ENCODE measurements at places on chromosomes 1 and 21.
A peak's percentile ranks its signal among the peaks of the same experiment; 100 is the strongest.

- DNase-seq, result peak; percentile 11
Observed at GRCh38 chr1:197021716-197022115, 44.4 kb downstream of the CFHR5 start.

DNA sequence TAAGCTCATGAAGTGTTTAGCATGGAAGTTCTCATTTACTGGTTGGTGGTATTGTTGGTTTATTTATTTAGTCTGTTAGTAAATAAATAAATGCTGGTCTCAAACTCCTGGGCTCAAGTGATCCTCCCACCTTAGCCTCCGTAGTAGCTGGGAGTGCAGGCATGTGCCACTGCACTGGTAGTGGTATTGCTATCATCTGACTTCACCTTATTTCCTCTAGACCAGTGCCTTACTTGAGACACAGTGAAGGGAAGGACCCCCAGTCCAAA is 1.4 kb upstream of the SLC2A1 start:
- DNase-seq, result no peak

DNA sequence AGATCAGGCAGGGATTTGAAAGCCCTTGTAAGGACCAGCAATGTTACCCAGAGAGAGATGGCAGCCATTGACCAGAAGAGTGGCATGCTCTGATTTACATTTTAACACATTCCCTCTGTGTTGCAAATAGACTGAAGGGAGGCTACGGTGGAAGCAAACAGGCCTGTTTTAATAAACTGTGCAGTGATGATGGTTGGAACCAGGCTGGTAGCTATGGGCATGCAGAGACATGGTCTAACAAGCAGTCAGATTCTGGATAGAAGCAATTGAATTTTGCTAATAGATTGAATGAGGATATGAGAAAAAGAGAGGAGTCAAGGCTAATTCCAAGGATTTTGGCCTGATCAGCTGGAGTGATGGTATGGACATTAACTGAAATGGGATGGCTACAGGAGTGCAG is 32.3 kb upstream of the ZNF648 start:
- no peak for DNase-seq

DNA sequence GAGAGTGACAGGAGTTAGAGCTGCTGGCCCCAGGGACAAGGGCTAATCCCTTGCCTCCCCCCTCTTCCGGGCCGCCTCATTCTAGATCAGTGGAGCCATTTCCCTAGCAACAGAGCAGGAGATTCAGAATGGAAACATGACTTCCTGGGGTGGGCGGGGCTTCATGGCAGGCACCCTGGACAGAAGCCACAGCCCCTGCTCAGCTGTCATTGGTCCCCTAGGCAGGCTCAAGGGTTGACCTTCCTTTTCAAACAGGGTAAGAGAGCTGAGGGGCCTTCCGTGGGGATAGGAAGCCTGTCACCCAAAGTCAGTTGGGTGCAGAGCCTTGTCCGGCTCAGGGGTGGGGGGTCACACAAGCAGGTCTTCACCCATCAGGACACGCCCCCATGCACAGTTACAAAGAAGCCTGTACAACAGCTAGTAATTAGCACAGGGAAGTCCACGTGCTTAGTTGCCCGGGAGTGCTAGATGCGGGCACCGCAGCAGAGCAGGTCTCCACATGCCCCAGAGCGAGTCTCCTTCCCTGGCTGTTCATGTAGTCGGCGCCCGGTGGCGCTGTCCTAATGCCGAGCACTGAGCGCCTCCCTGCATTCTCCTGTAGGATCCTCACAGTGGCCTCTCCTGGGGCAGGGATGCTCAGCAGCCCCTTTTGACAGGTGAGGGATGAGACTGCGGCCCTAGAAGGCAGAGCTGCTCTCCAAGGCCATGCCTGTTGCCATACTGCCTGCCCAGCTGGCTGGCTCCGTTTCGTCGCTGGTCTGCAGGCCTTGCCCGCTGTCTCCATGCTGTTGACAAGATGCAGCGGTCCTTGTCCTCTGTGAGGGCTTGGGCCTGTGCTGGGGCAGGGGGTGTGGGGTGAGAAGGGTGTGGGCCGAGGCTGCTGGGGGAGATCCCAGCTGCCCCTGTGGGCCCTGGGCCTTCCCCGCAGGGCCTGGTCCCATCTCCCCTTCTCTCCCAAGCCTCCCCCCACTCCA is 5.1 kb downstream of the TMEM201 start:
- peak; percentile 88 for DNase-seq

DNA sequence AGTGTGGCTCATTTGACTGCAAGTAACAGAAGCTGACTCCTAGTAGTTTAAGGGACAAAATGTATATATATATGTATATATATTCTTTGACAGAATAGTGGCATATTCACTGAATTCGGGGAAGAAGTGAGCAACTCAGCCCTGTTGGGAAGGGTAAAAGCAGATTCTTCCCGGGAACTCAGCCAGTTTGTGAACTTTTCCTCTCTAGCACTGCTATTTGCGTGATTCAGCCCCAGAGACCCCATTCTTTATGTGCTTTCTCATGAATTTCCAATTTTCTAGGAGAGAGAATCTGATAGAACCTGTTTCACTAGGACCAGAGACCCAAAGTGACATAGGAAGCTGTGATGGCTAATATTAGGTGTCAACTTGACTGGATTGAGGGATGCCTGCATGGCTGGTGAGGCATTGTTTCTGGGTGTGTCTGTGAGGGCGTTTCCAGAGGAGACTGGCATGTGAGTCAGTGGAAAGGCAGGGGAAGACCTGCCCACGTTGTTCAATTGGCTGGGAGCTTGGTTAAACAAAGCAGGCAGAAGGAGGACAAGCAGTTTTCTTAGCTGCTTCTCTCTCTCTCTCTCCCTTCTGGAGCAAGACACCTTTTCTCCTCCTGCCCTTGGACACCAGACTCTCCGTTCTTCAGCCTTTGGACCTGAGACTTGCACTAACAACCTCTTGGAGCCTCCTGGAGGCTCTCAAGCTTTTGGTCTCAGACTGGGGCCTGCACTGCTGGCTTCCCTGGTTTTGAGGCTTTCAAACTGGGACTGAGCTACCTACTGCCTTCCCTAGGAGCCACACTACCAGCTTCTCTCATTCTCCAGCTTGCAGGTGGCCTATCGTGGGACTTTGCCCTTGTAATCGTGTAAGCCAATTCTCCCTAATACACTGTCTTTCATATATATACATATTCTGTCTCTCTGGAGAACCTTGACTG is 93.4 kb upstream of the KCNK1 start:
- DNase-seq, result no peak

DNA sequence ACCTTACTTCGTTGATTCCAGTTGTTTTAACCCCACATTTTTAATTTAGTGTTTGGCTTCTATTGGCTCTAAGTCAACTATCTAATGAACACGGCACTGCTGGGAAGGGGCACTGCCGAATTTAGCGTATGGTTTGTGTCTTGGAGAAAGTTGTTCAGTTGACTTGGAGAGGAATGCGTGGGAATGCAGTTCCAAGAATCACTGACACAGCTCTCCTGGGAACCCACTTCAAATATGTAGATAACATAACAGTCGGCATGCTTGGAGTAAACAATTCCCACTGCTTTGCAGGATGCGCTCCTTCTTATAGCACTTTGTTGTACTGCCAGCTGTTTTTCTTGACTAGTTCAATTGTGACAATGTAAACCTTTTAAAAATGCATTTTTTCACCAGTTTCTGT is 104.3 kb downstream of the RYR2 start:
- DNase-seq, result no peak

- no peak for DNase-seq
Observed at GRCh38 chr1:61921435-61921834, 179.2 kb downstream of the PATJ start.

DNA sequence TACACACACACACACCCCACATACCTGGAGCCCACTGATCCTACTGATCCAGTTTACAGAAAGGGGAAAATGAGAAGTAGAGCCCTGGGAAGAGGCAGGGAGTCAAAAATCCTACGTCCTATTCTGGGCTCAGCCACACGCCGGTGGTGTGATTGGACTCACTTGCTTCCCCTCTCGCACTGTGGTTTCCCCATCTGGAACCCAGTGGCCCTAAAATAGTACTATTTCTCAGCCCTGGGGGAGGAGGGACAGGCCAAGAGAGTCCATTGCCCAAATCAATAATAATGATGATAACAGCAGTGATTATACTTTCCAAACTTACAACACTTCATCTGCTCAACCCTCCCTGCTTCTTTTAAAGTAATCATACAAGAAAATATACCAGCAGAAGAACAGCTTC is 2.9 kb upstream of the PIGR start:
- DNase-seq, result no peak

- DNase-seq, result peak; percentile 23
Observed at GRCh38 chr1:20470194-20470593, 15.8 kb downstream of the CAMK2N1 start.

- DNase-seq, result peak; percentile 75
Observed at GRCh38 chr1:29793101-29793546, 556.8 kb downstream of the PTPRU start.

- no peak for DNase-seq
Observed at GRCh38 chr1:209504571-209504970, 78.9 kb upstream of the CAMK1G start.

DNA sequence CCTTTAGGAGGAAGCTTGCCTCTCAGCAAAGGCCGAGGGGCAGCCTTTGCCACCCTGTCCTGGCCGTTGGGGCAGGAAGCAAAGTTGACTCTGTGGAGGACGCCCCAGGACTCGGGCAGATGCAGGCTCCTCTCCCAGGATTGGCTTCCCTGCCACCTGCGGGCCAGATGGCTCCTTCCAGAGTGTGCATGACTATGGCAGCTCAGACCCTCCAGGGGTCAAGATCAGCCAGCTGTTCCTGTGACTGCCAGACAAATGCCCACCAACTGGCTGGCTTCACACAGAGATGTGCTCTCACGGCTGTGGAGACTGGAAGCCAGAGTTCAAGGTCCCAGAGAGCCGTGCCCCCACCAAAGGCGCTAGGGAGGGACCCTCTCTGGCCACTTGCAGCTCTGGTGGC is 87.0 kb upstream of the VAMP3 start:
- no peak for DNase-seq

DNA sequence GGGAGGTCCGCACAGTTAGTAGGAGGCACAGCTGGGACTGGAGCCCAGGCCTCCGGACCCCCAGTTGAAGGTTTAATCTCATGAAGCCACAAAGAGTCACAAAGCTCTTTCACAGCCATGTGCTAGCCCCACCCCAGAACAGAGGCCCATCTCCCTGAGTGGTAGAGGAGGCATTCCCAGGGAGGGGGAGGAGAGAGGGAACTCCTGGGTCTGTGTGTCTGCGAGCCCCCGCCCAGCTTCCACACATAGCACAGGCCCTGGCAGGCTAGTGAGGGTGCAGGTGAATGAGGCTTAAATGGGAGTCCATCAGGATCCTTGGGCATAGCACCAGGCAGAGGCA is 197.8 kb downstream of the MATN1 start:
- DNase-seq, result no peak

GRCh38 chr1:185155600-185156287 is 1.0 kb downstream of the TRMT1L start:
- peak; percentile 28 for DNase-seq

GRCh38 chr21:16423921-16424320 is 694.1 kb downstream of the USP25 start:
- peak; percentile 46 for DNase-seq

DNA sequence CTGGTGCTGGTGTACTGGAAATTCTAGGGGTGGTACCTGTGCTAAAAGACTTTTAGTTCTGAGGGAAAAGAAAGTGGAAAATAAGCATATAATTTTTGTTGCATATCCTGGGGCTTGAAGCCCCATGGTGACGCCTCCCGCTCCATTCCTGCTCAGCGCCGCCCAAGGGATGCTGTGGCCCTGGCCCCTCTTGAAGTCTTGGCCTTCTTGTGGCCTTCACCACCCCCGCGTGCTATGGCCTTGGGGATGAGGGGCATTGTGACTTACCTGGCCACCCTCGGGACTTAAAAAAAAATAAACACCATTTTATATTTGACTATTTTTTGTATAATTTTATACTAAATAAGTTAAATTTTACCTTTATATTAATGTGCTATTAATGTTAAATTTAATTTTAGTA is 15.3 kb downstream of the IFI16 start:
- DNase-seq, result no peak

GRCh38 chr1:226457307-226457712 is 49.4 kb upstream of the PARP1 start:
- peak; percentile 17 for DNase-seq

GRCh38 chr1:98045211-98045766 is 124.5 kb upstream of the DPYD start:
- peak; percentile 65 for DNase-seq

GRCh38 chr21:36908260-36908908 is 58.1 kb downstream of the HLCS start:
- DNase-seq, result no peak

DNA sequence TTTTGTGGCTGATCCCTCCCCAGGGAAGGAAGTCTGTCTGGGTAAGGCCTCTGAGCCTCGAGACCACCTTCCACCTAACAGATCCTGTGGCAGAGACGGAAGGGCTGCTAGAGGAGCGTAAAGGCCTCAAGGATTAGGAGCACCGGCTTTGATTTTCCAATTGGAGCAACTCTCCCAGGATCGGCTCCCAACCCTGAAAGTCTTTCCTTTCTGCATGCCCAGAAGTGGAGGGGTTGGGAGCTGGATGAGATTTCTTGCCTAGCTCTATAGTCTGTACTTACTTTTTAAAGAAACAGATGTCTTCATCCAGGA is 41.4 kb downstream of the ELK4 start:
- DNase-seq, result no peak

DNA sequence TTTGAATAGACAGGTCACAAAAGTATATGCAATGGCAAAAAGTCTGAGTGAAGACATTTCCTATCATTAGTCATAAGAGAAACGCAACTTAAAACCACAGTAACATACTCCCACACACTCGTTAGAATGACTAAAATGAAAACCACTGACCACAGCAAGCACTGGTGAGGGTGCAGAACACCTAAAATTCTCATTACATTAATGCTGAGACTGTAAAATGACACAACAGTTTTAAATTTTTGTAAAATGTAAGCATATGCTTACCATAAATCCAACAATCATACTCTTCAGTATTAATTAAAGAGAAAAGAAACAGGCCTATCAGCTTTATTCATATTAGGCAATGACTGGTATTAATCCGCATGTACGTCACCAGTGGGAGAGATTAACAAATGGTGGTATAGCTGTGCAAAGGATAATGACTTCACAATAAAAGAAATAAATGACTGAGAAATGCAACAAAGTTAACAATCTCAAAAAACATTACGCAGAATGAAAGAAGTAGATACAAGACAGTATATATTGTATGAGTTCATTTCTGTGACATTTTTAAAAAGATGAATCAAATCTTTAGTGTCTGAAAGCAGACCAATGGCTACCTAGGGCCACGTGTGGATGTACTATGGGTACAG is 253.5 kb downstream of the AKT3 start:
- no peak for DNase-seq

GRCh38 chr1:228037401-228038386 is 30.9 kb downstream of the WNT3A start:
- DNase-seq, result peak; percentile 10

GRCh38 chr1:74571891-74572290 is 59.5 kb upstream of the LRRC53 start:
- no peak for DNase-seq

- DNase-seq, result no peak
Observed at GRCh38 chr1:38656726-38657125, 202.8 kb downstream of the RRAGC start.

- DNase-seq, result no peak
Observed at GRCh38 chr1:87291107-87291506, 37.6 kb upstream of the LMO4 start.

GRCh38 chr1:110877776-110878175 is 4.8 kb downstream of the CD53 start:
- DNase-seq, result no peak
